CD4-positive, alpha-beta T cell treated with Interleukin-17A for 4 hours (primary cell): ENCODE measurements at places on chromosomes 3 and 15.
A peak's percentile ranks its signal among the peaks of the same experiment; 100 is the strongest.

DNA sequence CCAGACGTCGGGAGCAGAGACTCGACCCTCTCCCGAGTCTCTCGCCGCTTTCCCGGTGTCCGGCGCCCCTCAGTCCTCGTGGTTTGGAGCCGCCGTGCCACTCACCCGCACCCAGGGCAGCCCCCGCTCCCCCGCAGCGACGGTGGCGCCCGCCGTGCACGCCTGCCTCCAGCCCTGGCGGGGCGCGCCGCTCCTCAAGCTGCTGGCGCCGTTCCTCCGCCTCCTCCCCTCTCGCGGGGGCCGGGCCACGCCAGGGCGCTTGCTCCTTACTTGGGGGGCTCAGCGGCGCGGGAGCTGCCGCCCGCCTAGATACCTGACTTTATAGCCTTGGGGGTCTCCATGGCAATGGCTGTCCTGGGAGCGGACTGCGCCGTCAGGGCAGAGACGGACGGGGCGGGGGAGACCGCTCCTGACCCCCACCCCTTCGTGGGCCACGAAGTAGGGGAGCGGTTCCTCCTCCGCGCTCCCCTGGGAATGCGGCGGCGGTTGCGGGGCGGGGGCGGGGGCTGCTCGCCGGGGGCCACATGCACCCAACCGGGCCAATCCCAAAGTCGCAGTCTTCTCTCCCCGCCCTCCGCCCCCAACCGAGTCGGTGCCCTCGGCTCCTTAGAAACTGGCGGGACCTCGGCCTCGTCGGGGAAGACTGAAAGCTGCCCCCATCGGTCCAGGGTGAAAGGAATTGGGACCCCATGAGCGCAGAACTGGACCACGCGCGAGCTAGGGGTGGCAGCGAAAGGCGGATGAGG is at the start of gene ANKRD63:
ANKRD63 (minus strand) TSS at position 196 of the 746 bp plus-strand sequence. CDS start 478 bp downstream, outside the sequence.
- DNase-seq = peak; percentile 59

- DNase-seq = no peak
Measured at GRCh38 chr15:63915873-63916771, 82.4 kb upstream of the HERC1 start.

- DNase-seq = no peak
Measured at GRCh38 chr3:134579141-134579665, 71.6 kb downstream of the KY start.

GRCh38 chr3:33438284-33438668 is 1.9 kb downstream of the UBP1 start:
- DNase-seq = no peak

DNA sequence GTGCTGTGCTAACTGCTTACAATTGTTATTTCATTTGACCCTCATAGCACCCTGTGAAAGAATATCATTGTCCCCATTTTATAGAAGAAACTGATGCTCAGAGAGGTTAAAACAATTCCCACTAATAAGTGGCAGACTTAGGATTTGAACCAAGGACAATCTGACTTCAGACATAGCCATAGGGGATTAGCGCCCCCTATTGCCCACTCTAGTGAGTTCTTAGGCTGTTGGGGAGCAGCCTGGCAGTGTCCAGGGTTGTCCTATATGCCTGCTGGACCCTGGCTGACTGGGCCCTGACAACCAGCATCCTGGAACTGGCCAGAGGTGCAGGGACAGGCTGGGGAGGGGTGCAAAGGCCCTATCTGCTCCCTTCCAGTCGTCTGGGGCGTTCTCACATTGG is 15.4 kb downstream of the DPH3 start:
- DNase-seq = peak; percentile 24

- DNase-seq = peak; percentile 45
Measured at GRCh38 chr3:187130346-187131066, 8.8 kb downstream of the RPL39L start.

- no peak for DNase-seq
Measured at GRCh38 chr3:120285508-120285841, 453 bp upstream of the GPR156 start.

DNA sequence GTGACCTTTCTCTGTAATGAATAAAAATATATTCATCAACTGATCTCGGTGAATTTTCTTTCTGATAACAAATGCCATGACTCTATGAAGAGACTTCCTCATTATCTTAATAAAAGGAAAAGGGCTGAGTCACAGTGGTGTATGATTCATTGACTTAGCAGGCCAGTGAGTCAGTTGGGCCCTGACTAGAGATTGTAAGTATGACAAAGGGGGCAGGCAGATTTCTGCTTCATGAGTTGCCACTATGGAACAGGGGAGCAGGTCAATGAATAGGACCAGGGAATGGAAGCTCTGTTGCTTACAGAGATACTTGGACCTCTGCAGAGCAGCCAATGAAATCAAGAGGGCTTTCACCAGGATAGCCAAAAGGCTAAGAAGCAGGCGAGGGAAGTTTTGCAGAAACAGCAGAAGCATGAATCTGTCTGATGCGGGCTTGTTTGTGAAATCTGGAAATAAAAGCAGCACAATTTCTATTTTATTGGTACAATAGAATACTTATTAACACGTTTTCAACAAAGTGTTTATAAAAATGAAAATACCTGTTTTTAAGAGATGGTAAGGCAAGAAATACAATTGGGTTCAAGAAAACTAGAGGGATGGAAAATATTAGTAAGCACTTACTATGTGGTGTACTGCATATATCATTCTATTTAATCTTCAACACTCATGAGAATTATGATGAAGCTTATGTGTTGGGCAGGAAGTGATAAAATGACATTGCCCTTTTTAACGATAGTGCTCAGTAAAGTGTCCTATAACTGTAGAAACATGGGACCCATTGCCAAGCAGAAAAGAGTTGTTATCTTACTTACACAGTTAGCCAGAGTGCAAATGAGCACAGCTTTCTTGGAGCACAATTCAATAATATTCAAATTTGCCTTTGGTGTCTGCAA is 169.8 kb upstream of the MYRIP start:
- DNase-seq = no peak

DNA sequence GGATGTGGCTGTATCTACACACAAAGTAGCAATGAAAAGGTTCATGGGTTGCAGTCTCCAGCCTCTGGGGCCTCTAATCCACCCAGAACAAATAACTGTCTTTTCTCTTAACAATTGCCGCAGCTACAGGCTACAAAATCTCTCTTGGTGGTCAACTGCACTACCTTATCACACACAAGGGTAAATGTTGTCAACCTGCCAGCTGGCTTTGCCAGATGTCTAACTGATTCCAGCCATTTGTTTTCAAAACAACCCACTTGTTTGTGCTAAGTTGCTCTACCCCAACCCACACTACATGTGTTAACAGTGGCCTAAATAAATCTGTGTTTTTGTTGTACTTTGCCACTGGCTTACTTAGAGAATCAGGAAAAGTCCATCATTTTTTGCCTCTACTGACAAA is 447.3 kb downstream of the TAFA4 start:
- no peak for DNase-seq

DNA sequence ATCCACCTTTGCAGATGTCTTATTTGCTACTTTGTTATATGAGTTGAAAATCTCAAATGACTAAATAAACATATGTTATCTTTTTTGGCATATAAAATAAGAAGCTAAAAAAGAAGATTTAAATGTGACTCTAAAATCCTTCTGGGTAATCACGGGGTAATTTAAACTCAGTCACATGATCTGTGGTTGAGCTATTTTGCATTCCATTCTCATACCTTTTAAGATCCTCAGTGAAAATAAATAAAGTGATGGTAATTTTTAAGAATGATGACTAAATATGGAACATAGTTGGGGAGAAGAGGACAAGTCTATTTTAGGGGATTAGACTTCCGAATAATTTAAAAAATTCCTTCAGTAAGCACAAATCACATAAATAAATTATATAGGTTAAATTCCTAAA is 1076.8 kb downstream of the TUSC7 start:
- no peak for DNase-seq

DNA sequence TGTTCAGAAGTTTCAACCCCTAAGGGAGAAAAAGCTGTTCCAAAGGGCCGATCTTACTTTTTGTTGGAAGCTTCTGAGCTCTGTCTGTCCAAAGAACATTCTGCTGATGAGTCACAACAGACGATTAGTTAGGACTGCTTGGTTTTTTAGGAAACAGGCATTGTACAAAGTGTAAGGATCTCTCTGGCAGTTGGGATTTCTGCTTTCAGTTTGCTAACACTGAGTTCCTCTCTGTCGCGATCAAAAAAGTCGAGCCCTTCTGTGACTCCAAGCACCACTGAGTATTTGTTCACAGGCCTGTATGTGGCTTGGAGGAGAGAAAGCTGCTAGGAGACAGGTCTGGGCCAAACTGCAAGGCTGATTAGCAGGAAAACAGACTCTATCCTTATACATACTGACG is 91.8 kb upstream of the PFN2 start:
- no peak for DNase-seq

GRCh38 chr15:70480196-70480856 is 283.0 kb downstream of the UACA start:
- DNase-seq = peak; percentile 60

DNA sequence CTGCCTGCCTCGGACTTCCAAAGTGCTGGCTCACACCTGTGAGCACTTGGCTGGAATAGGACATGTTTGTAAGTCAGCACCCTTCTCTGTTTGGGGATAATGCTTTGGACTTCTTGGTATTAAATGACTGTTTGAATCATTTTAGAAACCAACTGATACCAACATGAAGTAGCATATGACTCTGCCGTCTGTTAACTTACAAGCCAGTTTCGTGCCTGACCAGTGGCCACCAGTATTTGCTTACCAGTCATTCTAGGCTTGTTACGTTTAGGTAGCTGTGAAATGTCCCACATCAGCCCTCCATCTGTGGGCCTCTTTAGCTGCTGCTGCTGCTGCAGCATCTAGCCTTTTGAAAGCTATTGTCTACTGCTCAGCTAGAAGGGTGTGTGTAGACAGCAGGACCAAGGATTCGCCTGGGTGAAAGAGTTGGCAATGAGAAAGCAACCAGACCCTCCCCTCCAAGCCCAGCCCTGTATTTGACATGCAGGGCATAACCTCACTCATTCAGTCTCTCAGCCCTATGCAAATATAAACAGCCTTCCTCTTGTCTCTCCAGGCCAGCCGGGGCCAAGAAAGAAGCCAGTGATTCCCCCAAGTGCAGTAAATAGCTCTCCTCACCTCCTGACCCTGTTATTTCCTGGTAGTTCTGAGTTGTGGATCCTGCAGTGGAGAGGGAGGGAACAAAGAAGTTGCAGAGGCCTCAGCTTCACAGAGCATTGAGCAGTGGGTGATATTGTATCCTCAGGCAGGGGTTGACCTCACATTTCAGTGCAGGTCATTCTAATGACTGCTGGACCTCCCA is 51.0 kb downstream of the NKIRAS1 start:
- no peak for DNase-seq

GRCh38 chr15:55195996-55196395 is 745 bp downstream of the RSL24D1 start:
- no peak for DNase-seq

- DNase-seq = peak; percentile 67
Measured at GRCh38 chr3:46695177-46695961, 1.9 kb upstream of the ALS2CL start.

GRCh38 chr3:143078883-143079282 is 40.7 kb upstream of the CHST2 start:
- no peak for DNase-seq

GRCh38 chr15:31799715-31800321 is 230.5 kb upstream of the CHRNA7 start:
- DNase-seq = no peak

DNA sequence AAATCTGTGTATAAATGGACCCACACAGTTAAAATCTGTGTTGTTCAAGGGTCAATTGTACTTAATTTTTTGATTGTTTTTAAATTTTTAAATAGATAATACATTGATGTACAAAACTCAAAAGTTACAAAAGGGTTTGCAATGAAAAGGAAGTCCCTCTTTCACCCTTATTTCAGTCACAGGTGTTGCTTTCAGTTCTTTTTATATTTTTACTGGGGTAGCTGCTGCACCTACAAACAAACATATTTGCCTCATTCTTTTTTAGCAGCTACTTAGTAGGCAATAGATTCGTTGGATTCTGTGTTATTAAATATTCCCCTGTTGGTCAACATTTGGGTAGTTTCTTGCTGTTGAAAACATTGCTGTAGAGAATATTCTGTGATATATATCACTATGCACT is 44.4 kb downstream of the PIAS1 start:
- DNase-seq = no peak

DNA sequence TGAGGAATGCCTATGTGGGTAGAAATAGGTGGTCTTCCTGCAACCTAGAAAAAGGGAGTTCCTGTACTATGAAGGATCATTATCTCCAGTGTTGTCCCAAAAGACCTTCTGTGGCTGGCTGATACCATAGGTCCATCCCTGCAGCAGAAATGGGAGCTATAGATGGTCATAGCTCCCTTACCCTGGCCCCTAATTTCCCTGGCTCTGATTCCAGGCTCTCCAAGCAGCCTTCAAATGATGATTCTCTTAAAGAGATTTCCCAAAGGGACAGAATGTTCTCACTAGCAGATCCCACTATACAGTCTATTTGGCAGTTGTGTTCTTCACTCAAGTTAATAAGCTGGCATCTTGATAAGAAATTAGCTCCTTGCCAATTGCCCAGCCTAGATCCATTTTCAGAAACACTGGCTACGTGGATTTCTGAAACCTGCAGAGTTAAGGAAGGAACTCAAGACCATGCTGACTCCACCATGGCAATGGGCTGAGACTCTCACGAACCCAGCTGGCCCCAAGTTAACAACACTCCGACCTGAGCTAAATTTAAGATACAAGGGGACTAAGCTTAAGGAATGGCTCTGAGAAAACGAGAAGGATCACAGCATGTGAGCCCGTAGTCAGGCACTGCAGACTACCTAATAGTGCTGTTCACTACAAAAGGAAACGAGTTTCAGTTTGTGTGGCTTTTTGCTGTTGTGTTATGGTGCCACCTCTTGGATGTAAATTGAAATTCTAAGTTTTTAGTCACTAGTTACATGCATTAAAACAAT is 11.4 kb downstream of the C15orf40 start:
- peak; percentile 25 for DNase-seq

- no peak for DNase-seq
Measured at GRCh38 chr3:189547448-189547847, 83.7 kb upstream of the TP63 start.

GRCh38 chr3:126959136-126959920 is 23.6 kb upstream of the PLXNA1 start:
- DNase-seq = no peak

GRCh38 chr3:77055841-77056341 is 16.0 kb downstream of the ROBO2 start:
- no peak for DNase-seq

GRCh38 chr15:99504071-99504822 is 61.5 kb upstream of the MEF2A start:
- DNase-seq = no peak

- DNase-seq = peak; percentile 40
Measured at GRCh38 chr3:105806359-105806758, 62.5 kb downstream of the CBLB start.

GRCh38 chr3:112782491-112782890 is 64.2 kb downstream of the CD200R1L start:
- DNase-seq = no peak

- DNase-seq = no peak
Measured at GRCh38 chr15:32979710-32980109, 214.8 kb downstream of the FMN1 start.

DNA sequence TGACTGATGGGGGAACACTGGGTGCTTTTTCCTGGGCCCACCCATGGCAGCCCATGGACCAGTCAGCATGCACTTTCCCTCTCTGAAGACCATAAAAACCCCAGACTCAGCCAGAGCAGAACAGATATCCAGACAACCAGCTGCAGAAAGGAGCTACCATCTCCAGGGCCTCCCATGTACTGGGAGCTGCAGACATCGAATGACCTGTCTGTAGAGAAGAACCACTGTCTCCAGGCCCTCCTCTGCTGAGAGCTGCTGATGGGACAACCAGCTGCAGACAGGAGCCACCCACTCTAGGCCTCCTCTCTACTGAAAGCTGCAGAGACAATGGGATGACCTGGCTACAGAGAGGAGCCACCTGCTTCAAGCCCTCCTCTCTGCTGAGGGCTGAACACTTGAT is 66.6 kb downstream of the PROS1 start:
- DNase-seq = no peak

- no peak for DNase-seq
Measured at GRCh38 chr3:13348100-13348499, 72.0 kb downstream of the NUP210 start.
